ENCODE measurements at places on chromosomes 11 and 22. TPM values are rescaled to one million over a fixed set of nuclear protein-coding genes. Genes with fewer than 3 reads are reported as not detected.

ATXN10 gene
- total RNA-seq, result 42.1 TPM

GRCh38 chr22:50536226-50536625 lies 6.4 kb upstream of the TYMP start:
- no peak for DNase-seq

DNA sequence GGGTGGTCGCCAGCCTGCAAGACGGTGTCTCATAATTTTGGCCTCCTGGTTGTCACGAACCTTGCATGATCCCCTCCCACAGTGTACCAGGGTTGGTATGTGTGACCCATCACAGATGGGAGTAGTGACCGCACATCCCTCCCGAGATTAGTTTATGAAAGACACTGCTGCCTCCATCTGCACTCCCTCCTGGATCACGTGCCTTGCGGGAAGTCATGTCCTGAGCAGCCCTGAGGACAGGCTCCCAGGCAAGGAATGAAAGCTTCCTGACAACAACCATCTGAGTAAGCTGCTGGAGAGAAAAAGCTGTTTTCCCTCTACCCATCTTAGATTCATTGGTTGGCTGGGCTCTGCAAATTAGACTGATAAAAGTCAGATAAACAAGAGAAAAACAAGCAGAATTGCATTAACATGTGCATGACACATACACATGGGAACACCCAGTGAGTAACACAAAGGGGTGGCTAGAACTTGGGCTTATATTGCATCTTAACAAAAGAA lies 14.4 kb upstream of the PAMR1 start:
- DNase-seq, result peak; percentile 59

DNA sequence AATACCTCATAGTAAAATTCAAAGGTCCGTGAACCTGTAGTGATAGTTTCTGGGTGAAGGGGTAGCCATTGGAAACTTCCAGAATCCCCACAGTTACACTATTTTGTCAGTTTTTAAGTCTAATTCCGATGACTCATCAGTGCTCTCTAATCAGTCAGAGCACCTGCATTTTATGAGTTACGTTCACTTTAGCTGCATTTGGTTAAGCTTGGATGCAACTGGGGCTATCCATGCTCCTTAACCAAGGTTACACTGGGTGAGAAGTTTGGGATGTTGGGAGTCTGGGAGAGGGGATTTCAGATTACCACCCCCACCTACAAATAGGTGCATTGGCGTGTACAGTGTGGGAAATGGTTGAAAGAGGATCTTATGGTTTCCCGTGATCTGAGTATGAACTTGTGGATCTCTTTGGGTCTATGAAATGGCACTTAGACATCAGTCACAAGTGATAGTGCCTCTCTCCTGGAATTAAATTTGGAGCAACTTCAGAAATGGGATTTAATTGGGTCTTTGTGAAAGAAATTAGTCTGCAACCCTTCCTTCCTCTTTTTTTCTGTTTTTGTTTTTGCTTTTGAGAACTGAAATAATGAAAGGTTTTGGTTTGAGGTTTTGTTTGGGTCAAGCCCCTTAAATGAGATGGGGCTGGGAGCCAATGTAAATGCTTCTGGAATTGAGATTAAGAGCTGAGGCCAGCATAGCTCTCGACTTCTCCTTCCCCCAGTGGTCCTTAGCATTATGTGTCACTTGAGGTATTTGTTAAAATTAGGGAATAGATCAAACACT lies 31.5 kb downstream of the EHF start:
- no peak for DNase-seq

DNA sequence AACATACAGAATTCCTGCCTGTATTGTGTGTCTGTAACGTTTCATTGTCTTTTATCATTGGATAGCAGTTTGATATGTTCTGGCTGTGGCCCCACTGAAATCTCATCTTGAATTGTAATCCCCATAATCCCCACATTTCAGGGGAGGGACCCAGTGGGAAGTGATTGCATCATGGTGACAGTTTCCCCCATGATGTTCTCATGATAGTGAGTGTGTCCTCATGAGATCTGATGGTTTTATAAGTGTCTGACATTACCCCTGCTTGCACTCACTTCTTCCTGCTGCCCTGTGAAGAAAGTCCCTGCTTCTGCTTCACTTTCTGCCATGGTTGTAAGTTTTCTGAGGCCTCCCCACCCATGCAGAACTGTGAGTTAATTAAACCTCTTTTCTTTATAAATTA lies 19.6 kb upstream of the MTMR2 start:
- DNase-seq, result no peak

OR51B5 gene
- 0.35 TPM for total RNA-seq

DNA sequence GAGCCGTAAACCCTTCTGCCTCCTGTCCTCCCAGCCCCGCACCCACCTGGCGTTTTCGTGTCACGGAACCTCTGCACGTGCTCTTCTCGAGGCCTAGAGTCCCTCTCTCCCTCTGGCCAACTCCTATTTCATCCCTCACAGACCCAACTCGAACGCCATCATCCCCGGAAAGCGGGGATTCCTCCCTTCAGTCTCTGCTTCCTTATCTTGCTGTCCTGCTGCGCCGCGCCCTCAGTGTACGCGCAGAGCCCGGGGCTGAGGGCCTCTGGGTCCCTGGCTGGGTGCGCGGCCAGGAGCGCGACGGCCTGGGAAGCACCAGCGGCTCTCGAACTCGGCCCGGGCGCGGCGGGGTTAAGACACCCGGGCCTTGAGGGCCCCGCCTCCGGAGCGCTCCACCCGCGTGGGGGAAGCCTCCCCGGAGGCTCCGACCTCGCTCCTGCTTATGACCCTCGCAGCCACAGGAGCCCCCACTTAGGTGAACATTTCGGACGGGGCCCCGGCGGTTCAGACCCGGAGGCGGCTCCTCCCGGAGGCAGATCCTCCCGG lies 398 bp upstream of the ATG16L2 start:
- DNase-seq, result peak; percentile 57

KBTBD3 gene
- 4.4 TPM for total RNA-seq

SLC5A1 gene
- not detected for total RNA-seq

CSNK2A3 gene
- total RNA-seq, result 1.3 TPM

- DNase-seq, result no peak
Observed at GRCh38 chr22:31613286-31613903, 48.6 kb downstream of the PISD start.

TMEM138 gene
- 34.1 TPM for total RNA-seq

DNA sequence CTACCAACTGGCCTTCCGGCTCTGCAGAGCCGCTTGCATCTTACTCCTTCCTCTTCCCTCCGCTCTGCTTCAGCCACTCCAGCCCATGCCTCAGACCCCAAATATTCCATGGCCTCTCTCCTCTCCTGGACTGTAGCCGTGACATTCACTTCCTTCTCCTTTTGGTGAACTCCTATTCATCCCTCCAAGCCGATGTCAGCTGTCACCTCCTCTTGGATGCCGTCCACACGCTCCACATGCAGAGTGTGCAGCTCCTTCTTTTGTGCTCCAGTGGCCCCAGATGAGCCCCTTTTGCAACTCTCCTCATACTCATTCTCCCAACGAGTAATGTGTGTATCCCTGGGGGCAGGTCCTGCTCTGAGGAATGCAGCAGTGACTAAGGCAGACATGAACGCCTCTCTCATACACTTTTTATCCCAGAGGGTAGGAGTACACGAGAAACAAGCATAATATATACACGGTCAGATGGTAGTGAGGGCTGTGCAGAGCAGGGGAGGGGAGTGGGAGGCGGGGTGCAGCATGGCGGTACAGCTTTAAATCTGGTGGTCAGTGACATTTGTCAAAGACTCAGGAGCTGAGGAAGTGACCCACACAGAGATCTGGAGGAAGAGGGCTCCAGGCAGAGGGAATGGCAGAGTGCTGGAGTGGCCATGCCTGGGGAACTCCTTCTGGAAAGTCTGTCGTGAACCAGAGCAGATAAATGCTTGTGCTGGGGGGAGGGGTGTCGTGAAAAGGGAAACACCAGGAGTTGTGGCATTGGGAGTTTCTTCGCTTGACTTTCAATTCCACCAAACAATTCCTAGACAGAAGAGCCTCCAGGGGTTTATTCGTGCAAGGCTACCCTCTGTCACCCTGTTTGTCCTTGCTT lies 83.8 kb upstream of the ATXN10 start:
- no peak for DNase-seq

DNA sequence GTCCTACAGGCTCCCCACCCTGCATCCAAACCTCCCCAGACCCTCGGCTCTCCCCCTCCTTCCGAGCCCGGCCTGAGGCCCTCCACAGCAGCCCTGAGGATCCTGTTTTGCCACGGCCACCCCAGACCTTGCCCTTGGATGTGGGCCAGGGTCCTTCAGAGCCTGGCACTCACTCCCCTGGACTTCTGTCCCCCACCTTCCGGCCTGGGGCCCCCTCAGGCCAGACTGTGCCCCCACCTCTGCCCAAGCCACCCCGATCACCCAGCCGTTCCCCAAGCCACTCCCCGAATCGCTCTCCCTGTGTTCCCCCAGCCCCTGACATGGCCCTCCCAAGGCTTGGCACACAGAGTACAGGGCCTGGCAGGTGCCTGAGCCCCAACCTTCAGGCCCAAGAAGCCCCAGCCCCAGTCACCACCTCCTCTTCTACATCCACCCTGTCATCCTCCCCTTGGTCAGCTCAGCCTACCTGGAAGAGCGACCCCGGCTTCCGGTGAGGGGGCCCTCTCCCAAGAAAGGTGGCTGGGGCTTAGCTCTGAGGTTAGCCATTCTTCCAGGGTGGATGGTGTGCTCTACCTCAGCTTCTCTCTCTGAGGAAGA lies 2.9 kb downstream of the INPP5J start:
- no peak for DNase-seq

POTEH gene
- total RNA-seq, result not detected

OR56A3 gene
- total RNA-seq, result not detected

GRCh38 chr11:130606781-130607511 lies 158.5 kb downstream of the ADAMTS15 start:
- DNase-seq, result no peak

TSSK2 gene
- not detected for total RNA-seq

RGL4 gene
- total RNA-seq, result not detected

DNA sequence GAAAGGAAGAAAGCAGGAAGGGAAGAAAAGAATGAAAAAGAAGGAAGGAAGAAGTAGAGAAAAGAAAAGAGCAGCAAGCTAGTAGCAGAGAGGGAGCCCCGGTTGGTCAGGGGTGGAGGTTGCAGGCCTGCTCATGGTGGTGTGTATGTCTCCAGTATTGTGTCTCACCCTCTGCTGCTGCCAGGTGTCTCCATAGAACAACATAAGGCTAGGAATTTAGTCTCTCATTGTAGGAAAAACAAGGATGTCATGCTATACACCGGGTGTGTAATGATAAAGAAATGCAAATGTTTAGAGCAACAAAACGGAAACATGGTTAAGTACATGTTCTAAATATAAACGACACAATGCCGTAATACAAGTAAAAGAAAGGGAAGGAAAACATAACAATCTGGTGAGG lies 342.5 kb downstream of the NTM start:
- no peak for DNase-seq

GRCh38 chr11:11380883-11381282 lies 27.8 kb upstream of the CSNK2A3 start:
- DNase-seq, result no peak

GRCh38 chr22:35960854-35961253 lies 67.8 kb downstream of the RBFOX2 start:
- no peak for DNase-seq

DNA sequence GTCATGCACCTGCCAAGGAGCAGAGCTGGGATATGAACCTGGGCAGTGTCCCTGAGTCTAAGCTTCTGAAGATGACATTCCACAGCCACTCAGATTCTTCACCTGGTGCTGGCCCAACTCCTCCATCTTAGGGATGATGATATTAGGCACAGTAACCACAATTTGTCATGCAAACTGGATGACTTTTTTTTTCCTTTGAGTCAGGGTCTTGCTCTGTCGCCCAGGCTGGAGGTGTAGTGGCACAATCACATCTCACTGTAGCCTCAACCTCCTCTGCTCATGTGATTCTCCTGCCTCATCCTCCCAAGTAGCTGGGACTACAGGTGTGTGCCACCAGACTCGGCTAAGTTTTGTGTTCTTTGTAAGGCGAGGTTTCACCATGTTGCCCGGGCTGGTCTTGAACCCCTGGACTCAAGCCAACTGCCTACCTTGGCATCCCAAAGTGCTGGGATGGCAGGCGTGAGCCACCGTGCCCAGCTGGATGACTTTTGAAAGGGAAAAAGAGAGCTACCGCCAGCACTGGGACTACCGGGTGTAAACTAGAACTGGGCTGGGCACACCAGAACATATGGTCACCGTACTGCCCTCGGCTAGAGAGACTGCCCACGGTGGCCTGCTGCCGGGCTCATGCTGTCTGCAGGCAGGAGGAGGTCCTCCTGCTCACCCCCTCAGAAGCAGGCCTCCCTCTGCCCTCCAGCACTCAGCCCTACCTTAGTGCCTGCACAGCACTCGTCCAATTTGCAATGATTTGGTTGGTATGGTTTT lies 77.7 kb downstream of the NAT10 start:
- DNase-seq, result no peak

GSTT2B gene
- total RNA-seq, result not detected

GRCh38 chr22:18005201-18005926 lies 19.0 kb downstream of the MICAL3 start:
- DNase-seq, result no peak

SEC14L6 gene
- total RNA-seq, result not detected

DNA sequence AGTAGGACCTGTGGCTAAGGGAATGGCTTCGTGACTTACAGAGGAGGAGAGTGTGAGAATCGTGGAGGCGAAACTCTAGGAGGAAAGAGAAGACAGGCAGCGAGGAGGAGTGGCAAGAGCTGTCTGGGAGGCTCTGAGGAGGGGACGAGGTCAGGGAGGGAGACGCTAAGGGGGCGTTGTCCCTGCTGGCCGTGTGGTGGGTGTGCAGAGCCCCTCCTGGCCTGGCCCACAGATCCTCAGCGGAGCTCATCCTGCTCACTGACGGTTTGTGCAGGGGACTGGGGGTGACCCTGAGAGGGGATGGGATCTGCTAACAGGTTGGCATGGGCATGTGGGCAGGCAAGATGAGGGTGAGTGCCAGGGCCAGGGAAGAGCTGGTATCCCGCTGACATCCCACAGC lies 56.5 kb upstream of the PRR5 start:
- DNase-seq, result no peak

GRCh38 chr11:69450064-69450856 lies 31.2 kb upstream of the LINC01488 start:
- DNase-seq, result no peak

PSMD13 gene
- total RNA-seq, result 72.8 TPM

GRCh38 chr22:25759825-25760231 lies 17.8 kb downstream of the MYO18B start:
- peak; percentile 40 for DNase-seq

OR5AN1 gene
- total RNA-seq, result not detected

- DNase-seq, result no peak
Observed at GRCh38 chr22:41752011-41752970, 48.2 kb upstream of the CCDC134 start.

P4HA3 gene
- 7.4 TPM for total RNA-seq

Data from NCI-H460 (cell line).